ENCODE measurements at places on chromosomes 13 and 19.

DNA sequence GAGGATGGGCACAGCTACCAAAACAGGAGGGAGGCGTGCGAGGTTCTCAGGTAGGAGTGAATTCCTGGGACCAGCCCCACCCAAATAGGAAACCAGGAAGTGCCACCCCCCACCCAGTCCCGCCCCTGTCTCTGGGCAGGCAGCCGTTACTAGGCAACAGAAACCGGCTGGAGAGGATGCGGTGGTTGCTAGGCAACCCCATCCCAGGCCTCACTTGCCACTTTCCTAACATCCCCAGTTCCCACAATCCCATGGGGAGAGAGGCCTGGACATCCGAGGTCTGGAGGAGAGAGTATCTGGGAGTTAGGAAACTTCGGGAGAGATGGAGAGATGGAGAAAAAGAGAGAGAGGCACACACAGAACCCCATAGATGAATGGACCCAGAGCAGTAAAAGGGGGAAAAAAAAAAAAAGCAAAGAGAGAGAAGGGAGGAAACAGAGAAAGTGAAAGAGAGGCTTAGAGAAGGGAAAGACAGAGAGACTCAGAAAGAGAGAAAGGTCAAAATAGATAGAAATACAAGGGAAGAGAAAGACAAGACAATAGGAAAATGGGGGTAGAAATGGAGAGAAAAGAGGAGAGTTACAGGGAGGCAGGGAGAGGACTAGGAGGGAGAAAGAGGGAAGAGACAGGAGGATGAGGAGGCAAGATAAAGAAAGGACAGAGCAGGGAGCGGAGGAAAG, 3.8 kb downstream of the GRIK5 start:
- DNase-seq, result peak; percentile 37

GRCh38 chr19:39826311-39826945, 7.5 kb downstream of the DYRK1B start:
- DNase-seq, result no peak

DNA sequence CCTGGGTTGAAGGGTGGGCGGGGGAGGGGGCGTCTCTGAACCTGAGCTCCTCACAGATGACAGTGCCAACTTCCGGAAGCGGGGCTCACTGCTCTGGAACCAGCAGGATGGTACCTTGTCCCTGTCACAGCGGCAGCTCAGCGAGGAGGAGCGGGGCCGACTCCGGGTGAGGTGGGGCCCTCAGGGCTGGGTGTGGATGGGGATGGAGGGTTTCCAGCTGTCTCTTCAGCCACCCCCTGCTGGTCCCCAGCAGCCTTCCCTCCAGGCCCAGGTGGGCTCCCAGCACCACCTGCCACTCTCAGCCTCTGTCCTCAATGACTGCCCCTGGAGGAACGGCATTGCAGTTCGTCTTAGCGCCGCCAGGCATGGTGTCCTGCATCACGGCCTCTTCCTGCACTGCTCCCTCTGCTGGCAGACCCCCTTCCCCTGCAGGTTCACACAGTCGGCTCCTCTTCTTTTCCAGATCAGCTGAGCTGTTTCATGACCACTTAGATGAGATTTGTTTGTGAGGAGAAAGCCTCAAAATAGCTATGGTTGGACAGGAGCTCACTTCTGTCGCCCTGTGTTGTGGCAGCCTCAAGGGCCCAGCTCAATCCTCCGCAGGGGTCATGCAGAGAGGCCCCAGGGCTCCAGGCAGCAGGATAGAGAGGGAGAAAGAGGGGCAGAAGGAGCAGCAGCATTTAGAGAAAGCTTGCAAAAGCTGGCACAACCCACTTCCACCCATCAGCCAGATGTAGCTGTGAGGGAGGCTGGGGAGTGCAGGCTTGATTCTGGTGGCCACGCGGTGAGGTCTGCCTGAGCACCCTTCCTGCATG, 2.5 kb upstream of the GARIN5A start:
- DNase-seq, result peak; percentile 41

DNA sequence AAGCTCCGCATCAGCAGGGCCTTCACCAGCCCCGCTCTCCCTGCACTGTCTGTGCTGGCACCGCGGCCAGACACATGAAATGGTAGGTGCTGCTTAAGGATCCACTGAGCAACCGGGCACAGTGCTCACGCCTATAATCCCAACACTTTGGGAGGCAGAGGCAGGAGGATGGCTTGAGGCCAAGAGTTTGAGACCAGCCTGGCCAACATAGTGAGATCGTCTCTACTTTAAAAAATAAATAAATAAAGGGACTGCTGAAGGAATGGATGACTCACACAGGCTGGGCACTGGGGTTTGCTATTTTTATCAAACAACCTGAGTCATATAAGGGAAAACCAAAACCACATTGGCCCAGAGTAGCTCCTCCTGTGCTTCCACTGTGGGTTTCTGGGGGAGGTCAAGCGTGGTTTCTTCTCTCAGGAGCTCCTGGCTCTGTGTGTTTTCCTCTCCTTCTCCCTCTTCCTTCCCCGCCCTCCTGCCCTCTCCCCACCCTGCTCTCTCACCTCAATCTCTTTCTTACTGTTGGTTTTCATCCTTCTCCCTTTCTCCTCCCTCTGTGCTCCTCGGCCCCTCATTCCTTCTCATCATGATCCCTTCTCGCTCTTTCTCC, 21.3 kb downstream of the VRK3 start:
- peak; percentile 97 for DNase-seq

DNA sequence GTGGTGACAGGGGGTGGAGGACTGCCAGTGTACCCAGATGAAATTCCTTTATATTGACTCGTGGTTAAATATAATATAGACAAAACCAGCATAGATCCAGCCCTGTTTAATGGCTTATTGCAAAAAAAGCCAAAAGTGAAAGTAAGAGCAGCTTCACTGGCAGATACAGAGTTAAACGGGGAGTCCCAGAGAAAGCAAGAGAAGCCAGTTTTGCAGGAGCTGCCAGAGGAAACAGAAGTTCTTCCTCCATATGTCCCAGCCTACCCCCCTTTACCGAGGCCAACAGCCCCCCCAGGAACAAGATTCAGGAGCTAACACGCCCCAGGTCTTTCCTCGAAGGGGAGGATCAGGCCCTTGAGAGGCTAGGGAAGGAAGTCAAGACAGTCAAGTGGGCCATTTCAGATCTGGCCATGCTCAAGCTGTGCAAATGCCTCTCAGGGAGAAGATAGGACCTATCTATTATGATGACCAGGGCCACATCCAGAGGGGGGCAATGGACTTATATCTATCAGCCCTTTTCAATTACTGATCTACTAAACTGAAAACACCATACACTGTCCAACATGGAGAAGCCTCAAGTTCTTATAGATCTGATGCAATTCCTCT, 47.2 kb upstream of the ZNF737 start:
- no peak for DNase-seq

- no peak for DNase-seq
Measured at GRCh38 chr19:54633401-54633800, 3.1 kb downstream of the LILRB1 start.

- DNase-seq, result no peak
Measured at GRCh38 chr13:91272235-91272777, 75.2 kb upstream of the MIR17HG start.

- no peak for DNase-seq
Measured at GRCh38 chr13:96551546-96551945, 442.7 kb downstream of the OXGR1 start.

DNA sequence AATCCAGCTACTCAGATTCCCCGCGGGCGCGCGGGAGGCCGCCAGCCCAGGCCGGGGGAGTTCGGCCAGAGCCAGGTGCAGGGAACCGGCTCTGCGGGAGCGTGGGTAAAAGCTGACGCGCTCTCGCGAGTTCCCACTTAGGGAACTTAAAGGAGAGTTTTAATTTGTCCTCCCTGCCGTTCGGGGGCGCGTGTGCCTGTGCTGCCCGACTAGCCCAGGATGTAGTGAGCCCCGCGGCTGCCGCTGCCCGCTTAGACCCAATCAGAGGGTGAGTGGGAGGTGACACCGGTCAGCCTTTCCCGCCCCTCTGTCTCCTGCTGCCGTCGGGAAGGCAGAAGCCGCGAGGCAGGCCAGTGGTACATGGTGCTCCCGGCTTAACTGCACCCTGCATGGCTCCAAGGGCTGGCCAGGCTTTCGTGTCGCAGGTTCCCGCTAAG, 36.0 kb upstream of the NEK3 start:
- peak; percentile 81 for DNase-seq
